ENCODE measurements at places on chromosomes 1 and 21.

DNA sequence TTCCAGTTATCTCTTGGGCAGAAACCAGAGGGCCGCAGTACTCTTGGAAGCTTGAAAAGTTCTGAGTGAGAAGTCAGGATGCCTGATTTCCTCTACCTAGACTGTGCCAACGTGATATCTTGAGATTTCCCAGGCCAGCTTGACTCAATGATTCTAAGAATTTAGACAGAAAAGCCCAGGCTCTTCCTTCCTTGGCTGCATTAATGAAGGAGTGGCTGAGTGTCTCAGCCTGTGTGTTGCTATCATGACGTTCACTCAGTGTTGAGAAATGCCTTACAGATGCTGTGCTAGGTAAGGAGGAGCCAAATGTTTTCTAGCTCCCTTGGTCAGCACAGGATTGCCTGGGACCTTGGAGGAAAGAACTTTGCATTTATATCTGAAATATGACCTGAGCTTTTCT lies 454.1 kb upstream of the USP24 start:
- no peak for DNase-seq

- peak; percentile 48 for DNase-seq
Measured at GRCh38 chr21:33325222-33326067, 675 bp downstream of the IFNAR1 start.

- no peak for DNase-seq
Measured at GRCh38 chr1:171585715-171586114, 36.3 kb upstream of the MYOCOS start.

- no peak for DNase-seq
Measured at GRCh38 chr1:165153182-165153581, 203.3 kb downstream of the LMX1A start.

- no peak for DNase-seq
Measured at GRCh38 chr1:232952514-232953499, 2.4 kb downstream of the NTPCR start.

- no peak for DNase-seq
Measured at GRCh38 chr1:20327467-20327866, 36.8 kb downstream of the VWA5B1 start.
